D721Med (cell line): ENCODE measurements at places on chromosomes 11 and 22.

DNA sequence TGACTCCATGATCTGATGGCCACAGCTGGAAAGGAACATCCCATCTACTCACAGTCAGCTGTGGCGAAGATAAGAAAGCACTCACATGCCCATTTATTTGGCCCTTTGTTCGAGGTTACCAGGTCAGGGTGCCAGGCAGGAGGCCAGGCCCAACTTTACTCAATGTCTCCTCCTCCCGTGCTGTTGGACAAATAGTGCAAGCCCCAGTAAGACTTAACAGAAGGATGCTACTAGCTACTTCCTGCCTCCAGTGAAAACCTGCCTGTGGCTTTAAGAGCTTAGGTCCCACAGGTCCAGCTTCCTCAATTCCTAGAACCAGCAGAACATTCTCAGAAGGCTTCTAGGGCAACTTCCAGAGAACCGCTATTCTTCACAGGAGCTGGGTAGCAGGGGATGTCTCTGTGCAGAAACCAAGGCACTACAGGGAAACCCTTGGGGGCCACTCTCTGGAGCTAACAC, 12.9 kb upstream of the CRY2 start:
- no peak for DNase-seq

DNA sequence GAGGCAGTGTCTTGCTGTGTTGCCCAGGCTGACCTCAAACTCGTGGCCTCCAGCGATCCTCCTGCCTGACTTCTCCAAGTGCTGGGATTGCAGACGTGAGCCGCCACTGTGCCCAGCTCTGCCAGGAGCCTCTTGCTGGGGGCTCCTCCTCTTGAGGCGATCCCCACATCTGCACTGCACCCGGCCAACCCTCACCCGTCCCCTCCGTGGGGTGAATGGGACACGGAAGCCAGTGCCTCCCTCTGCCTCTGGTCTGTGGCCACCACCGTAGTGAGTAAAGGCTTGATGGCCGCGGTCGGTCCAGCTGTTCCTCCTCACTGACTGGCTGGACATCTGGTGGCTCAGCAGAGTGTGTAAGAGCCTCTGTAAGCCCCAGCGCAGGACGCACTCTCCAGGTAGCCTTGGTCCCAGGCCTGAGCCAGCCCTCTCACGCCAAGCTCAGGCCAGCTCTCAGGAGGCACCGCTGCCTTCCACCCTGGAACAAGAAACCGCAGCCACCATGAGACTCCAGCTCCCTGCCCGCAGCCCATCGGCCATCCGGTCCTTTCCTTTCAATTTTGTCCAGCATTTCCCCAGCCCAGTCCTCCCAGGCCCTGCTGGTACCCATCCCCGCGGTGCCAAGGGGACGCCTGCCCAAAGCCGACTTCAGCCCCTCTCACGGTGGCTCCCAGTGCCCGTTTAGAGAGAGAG, 100.3 kb downstream of the BRD1 start:
- DNase-seq: no peak

GRCh38 chr11:85748455-85748891, 62.5 kb downstream of the SYTL2 start:
- DNase-seq: no peak

- DNase-seq: no peak
These were observed 55.7 kb downstream of the NCAM1 start for GRCh38 chr11:113016905-113017304.

GRCh38 chr11:129640671-129641070, 175.0 kb upstream of the TMEM45B start:
- no peak for DNase-seq

DNA sequence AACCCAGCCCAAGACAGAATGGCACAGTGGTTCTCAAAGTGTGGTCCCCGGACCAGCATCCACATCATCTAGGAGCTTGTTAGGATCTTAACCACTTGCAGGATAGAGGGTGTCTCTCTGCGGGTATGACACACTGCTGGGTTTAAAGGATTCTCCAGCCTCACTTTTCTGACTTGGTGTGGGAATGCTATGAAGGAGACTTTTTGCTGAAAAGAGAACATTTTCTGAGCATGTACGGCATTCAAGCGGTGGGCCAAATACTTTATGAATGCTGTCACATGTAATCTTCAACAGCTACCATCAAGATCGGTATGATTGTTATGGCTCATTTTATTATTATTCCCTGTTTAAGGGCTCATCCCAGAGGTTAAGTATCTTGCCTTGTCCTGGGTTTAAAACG, 1.8 kb upstream of the CD82 start:
- DNase-seq: no peak

GRCh38 chr11:9616042-9616675, 42.7 kb downstream of the WEE1 start:
- no peak for DNase-seq

DNA sequence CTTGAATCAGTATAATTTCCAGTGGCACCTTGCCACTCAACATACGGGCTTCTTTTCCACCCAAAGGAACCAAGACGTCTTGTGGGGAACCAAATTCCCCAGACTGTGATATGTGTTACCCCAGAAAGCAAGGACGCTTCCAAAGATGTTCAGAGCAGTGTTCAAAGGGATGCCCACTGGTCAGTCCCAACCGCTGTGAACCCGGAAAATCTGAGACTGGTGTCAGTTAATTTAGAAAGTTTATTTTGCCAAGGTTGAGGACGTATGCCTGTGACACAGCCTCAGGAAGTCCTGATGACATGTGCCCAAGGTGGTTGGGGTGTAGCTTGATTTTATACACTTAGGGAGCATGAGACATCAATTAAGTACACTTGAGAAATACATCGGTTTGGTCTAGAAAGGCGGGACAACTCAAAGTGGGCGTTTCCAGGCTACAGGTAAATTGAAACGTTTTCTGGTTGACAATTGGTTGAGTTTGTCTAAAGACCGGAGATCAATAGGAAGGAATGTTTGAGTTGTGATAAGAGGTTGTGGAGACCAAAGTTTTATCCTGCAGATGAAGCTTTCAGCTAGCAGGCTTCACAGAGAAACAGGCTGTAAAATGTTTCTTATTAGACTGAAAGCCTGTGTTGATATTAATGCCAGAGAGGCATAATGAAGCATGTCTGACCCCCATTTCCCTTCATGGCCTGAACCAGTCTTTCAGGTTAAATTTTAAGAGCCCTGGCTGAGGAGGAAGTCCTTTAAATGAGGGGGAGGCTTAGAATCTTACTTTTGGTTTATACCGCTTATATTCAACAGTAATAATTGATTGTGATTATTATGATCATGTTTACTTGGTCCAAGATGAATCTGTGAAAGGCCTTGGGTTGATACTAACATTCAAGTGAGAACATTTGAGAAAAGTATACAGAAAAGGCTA, 6.8 kb downstream of the APOL3 start:
- no peak for DNase-seq

DNA sequence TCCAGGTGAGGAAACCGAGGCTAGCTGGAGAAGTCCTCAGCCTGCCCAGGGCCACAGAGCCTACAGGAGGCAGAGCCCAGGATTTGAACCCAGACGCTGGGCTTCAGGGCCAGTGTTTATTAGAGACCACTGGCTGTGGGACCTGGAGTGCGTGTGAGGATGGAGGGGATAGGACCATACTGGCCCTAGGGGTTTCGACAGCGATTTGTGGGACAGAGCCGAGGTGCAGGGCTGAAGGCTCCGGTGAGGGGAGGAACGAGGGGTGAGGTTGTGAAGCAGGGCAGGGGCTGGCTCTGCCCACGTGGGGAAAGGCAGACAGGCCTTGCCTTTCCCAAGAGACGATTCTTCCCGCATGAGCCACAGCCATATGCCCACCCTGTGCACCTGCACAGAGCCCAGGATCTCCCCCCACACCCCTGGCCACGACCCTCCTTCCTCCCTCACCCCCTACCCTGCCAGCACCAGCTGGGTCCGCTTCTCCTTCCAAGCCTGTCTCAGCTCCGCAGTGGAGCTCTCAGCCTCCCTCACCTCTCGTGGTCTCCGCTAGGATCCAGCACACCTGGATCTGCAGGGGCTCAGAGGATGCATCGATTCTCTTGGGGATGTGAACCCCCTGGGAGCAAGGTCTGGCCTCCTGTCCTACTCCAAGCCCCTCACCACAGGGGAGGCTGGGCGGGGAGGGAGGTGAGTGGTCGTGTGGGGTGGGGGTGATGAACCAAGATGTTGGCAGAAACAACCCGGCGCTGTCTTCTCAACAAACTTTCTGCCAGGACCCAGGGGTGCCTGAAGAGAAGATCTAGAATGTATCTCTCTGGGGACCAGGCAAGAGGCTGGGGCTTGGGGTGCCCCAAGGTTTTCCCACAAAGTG, 58.4 kb downstream of the RTL6 start:
- DNase-seq: no peak

DNA sequence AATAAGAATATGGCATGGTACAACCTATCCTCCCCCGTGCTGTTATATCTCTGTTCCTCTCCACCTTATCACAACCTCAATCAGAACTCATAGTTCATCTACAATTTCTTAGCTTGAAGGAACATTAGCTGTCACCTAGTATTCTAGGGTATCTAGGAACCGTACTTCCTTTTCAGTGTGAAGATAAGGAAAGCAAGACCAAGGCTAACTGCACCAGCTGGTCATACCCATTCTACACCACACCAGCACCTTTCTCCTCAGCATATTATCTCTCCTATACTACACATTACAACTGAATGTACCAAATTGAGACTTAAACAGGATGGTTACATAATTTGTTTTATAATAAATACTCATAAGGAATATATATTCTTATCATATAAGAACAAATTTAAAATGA, 73.1 kb downstream of the ARHGAP32 start:
- DNase-seq: no peak

- DNase-seq: no peak
These were observed 154.3 kb downstream of the CACNA1I start for GRCh38 chr22:39724857-39725256.

DNA sequence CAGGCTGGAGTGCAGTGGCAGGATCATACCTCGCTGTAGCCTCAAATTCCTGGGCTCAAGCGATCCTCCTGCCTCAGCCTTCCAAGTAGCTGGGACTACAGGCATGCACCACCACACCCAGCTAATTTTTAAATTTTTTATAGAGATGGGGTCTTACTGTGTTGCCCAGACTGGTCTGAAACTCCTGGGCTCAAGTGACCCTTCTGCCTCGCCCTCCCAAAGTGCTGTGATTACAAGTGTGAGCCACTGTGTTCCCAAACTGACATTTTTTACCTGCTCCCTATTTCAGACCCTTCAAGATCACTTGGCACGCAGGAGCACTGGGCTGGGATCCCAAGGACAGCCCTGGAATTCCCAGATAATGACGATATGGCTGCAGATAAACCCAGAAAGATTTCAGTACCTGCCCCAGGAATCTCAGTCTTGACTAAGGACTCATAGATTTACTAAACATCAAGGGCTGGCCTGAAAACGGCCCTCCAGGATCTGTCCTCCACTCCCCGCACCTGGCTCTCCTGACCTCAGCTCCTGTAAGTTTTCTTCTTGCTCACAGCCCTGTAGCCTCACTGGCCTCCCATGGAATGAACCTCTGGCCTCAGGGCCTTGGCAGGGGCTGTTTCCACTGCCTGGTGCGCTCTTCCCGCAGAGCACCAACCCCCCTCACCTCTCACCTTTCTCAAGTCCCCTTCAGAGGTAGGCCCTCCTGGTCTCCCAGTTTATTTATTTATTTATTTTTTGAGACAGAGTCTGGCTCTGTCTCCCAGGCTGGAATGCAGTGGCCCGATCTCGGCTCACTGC, 3.6 kb upstream of the CSNK1E start:
- no peak for DNase-seq

- no peak for DNase-seq
These were observed 23.5 kb upstream of the PAK1 start for GRCh38 chr11:77497368-77497767.

GRCh38 chr11:15757048-15757698, 599.2 kb downstream of the SOX6 start:
- DNase-seq: no peak

- DNase-seq: no peak
These were observed 86.4 kb downstream of the DLG2 start for GRCh38 chr11:85540635-85541205.

GRCh38 chr22:49856343-49856742, 2.7 kb downstream of the ZBED4 start:
- DNase-seq: no peak

- DNase-seq: no peak
These were observed 61.2 kb upstream of the ARHGAP20 start for GRCh38 chr11:110773442-110773841.

DNA sequence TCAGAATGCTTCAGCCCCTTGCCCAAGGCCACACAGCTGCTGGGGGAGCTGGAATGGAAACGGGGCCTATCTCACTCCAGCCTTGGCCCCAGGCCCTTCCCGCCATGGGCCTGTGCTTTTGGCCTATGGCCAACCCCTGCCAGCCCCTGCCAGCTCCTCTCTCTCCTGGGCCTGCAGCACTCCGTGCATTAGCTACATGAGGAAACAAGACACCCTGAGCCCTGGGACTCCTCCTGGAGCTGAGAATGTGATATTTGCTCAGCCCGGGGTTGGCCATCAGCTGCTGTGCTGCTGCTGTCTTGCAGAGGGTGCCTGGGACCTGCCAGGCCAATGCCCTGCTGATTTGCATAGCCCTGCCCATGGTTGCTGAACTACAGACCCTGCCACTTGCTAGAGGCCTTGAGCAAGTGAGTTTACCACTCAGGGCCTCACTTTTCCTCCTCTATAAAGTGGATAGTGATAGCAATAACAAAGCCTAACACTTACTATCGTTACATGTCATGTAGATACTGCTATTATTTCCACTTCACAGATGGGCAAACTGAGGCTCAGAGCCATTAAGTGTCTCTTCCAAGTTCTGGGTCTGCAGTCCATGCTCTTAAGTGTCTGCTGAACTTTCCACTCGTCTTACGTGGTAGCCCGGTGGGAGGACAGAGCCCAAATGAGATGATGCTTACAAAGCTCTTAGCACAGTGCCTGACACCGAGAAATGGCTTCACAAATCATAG, 99.6 kb downstream of the KIAA1671 start:
- DNase-seq: no peak

DNA sequence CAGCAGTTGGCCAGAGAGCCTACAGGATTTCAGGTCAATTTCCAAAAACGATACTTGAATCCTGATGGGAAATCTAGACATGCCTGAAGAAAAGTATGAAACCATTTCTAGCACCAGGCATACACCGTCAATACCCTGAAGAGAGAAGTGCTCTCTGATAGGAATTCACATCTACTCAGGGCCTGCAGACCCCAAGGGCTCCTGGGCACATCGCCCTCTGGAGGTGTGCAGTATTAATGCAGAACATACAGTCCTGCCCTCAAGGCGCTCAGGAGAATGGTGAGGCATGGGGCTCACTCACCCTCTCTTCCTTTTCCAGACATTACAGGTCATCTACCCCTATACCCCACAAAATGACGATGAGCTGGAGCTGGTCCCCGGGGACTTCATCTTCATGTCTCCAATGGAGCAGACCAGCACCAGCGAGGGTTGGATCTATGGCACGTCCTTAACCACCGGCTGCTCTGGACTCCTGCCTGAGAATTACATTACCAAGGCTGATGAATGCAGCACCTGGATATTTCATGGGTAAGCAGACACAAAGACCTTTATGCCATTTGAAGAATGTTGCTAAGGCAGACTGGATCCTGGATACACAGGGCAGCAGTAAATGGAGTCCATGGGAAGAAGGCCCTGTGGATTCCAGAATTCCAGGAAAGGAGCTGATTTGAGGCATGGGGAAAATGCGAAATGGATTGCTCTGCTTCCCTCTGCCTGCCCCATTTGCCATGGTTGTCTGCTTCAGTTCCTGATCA, 49.3 kb upstream of the CRTAM start:
- DNase-seq: no peak
